ENCODE measurements at places on chromosomes 12 and 14.

GRCh38 chr12:9319044-9319841 is 111.0 kb upstream of the PZP start:
- DNase-seq, result no peak

- DNase-seq, result no peak
These were observed 30.8 kb downstream of the ADCK1 start for GRCh38 chr14:77830692-77831091.

- DNase-seq, result no peak
These were observed 59.1 kb upstream of the SLC6A13 start for GRCh38 chr12:321606-322326.

DNA sequence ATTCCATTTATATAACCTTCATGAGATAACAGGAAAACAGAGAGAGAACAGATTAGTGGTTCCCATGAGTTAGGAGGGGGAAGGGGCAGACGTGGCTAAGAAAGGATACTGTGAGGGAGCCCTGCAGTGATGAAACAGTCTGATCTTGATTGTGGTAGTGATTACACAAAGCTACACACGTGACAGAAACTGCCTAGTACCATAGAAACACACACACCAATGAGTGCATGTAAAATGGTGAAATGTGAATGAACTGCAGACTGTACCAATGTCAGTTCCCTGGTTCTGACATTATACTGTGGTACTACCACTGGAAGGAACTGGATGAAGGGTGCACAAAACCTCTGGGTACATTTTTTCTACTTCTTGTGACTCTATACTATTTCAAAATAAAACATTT is 36.9 kb downstream of the NRDE2 start:
- DNase-seq, result no peak

- no peak for DNase-seq
These were observed 50.6 kb downstream of the BCL11B start for GRCh38 chr14:99221445-99221844.

GRCh38 chr14:98167275-98167674 is 1104.7 kb downstream of the BCL11B start:
- no peak for DNase-seq

DNA sequence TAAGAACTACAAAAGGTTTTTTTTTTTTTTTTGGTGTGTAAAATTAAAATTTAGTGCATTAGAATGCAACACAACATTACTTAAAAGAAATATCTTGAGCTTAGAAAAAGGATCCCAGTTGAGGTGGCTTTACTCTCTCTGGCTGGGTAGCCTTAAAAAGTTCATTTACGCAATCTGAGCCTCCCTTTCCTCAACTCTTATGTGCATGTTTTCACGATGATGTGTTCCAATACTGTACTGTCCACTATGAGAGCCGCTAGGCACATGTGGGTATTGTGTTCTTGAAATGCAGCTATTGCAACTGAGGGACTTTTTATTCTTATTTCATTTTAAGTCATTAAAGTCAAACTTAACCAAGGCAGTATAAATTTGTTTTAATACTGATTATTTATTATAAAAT is 460.9 kb upstream of the SYT1 start:
- DNase-seq, result peak; percentile 16

- DNase-seq, result no peak
These were observed 108.3 kb upstream of the FUT8 start for GRCh38 chr14:65304239-65304638.

DNA sequence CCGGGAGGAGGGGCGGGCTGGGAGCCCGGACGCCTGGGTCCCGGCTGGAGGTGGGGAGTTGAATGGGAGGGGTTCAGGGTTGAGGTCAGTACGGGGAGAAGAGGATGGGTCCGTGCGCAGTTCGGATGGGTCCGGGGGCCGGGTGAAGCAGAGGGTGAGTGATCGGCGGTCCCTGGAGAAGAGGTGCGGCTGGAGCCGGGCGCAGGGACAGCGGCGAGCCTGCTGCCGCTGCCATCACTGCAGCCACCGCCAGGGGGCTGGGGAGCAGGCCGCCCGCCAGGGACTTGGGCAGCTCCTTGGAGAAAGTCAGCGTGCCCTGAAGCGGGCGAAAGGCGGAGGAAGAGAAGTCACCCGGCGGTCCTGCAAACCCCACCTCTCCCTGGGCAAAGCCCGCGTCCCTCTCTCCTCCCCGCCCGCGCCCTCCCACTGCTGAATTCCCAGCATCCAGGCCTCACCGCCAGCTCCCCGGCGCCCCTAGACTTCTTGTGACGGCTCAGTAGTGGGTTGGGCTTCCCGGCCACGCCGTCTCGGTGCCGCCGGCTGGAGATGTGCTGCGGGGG is 6.0 kb upstream of the GPR84 start:
- peak; percentile 67 for DNase-seq

DNA sequence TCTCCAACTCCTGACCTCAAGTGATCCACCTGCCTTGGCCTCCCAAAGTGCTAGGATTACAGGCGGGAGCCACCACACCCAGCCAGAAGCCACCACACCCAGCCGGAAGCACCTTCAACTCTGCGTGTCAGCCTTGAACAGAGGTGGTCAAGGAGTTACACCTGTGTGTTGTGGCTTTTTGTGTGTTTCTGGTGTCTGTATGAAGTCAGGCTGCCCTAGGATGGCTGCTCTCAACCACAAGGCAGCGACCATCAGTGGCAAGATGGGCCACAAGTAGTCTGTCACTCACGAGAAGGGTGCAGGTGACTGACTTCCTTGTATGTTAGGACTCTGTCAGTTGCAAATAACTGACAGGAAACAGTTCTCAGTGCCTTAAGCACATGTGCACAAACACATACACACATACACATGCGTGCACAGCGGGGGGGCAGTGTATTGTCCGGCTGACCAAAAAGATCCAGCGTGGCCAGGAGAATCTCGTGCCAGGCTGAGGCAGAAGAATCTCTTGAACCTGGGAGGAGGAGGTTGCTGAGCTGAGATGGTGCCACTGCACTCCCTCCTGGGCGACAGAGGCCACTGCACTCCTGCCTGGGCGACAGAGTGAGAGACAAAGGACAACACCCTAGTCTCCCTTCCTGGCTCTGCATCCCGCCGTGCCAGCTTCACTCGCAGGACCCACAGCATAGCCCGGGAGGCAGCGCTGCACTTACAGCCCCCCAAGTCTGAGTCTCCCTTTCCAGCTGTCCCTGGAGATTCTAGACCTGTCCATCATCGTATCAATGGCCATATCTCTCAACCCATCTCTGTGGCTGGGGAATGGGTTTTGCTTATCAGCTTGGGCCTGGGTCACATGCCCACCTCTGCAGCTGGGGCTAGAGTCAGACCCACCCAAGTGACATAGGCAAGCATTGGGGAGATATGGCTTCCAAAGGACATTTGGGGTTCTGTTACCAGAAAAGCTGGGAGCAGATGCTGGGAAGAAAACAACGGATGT is 13.7 kb downstream of the P2RX4 start:
- no peak for DNase-seq

- DNase-seq, result no peak
These were observed 7.1 kb downstream of the ZFP36L1 start for GRCh38 chr14:68785534-68786490.

DNA sequence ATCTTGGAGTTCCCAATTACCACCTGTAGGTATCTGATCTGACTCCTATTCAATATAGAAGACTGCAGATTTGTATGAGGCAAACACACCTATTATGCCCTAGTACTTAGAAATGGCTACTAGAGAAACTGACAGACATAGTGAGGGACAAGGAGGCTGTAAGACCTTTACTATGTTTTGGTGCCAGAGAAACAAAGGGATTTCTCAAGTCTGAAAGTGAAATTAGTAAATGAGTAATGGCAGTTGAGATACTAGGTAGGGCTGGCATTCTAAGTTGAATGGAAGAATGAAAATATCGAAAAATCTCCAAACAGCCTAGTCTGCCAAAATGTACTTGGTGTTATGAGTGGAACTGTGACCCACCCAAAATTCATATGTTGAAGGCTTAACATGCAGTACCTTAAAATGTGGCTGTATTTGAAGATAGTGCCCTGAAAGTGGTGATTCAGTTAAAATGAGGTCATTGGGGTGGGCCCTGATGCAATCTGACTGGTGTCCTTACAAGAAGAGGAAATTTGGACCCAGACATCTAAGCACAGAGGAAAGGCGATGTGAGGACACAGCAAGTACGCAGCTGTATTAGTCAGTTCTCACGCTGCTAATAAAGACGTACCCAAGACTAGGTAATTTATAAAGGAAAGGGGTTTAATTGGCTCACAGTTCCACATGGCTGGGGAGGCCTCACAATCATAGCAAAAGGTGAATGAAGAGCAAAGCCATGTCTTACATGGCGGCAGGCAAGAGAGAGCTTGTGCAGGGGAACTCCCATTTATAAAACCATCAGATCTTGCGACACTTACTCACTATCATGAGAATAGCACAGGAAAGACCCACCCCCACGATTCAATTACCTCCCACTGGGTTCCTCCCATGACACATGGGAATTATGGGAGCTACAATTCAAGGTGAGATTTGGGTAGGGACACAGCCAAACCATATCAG is 127.0 kb downstream of the APAF1 start:
- DNase-seq, result no peak

GRCh38 chr14:56159066-56159465 is 40.9 kb downstream of the PELI2 start:
- DNase-seq, result no peak

GRCh38 chr12:13839365-13840336 is 141.8 kb downstream of the GRIN2B start:
- no peak for DNase-seq

- no peak for DNase-seq
These were observed 64.3 kb downstream of the PPP2R5C start for GRCh38 chr14:101825797-101826196.

- peak; percentile 85 for DNase-seq
These were observed 52.3 kb downstream of the SLC25A47 start for GRCh38 chr14:100375266-100375962.
